ENCODE measurements at places on chromosomes 3 and 15.

DNA sequence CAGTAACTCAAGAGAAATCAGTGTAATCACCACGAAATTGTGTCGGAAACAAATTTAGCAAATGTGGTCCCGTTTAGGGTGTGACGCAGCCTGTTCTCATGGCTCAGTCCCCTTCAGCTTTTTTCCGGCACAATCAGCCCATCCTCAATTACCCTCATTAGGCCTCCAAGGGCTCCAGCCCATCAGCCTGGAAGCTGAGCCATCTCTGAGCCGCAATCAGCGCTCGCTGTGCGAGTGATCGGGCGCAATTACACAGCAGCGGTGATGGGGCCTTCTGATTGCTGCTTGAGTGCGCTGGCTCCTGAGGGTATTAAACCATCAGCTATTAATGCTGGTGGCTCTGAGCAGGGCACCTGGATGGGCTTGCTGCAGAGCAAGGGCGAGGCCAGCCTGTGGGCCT, 55.6 kb downstream of the PLXNA1 start:
- DNase-seq, result no peak

GRCh38 chr3:9399746-9400145, 2.3 kb downstream of the SETD5 start:
- DNase-seq, result no peak

DNA sequence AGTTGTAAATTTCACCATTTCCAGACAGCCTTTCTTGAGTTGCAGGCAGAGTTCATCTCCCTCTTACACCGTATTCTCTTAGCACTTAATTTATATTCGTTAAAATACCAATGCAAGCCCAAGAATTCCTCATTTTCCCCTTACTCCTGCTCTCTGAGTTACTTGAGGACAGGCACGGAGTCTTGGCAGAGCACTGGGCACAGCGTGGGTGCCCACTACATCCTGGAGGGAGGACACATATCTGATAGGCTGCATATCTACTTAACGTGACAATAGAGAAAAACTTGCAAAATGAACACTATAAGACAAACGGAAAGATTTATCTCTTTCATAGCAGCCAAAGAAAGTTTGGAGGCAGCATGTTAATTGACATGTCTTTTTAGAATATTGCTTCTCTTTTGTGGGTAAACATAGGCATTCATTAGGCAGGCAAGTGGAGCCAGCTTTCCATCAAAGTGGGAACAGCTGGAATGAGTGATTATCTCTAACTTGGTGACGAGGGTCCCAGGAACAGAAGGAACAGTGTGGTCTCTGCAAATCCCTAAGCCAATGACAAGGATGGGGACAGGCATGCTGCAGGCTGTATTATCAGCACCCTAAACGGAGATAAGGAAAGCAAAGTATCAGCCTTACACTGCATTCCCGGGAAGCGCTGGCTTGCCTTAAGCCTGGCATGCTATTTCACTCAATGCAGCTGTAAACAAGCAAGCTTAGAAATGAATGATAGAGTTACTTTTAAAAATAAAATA, 116.5 kb downstream of the RTP4 start:
- no peak for DNase-seq

- no peak for DNase-seq
Measured at GRCh38 chr15:58038426-58039078, 27.0 kb downstream of the ALDH1A2 start.

GRCh38 chr3:191254098-191254873, 55.2 kb downstream of the OSTN start:
- DNase-seq, result no peak

DNA sequence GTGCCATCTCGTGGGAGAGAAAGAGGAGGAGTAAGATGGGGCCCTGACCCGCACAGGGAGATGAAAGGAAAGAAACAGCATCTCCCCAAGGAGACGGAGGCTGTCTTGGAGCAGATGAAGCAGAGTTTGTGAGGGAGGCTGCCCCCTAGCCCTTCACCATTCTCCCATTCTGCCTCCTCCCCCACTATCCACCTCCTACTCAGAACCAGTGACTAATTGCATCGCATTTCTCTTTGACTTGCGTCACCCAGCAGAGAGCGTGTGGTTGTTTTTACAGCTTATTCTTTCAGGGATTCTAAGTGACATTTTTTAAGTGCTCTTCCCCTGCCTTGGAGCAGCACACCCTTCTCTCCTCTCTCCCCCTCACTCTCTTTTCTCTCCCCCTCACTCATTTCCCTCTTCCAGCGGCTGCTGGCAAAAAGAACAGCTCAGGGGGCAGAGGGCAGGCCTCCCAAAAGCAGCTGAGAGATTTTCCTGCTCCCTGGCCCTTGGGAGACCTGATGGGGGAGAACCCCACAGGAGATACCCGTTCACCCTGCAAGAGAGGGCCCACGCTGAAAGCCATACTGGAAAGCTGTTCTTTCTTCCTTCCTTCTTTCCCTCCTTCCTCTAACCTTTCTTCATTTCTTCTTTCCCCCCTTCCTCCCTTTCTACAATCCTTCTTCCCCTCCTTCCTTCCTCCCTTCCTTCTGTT, 91.8 kb downstream of the MRPL46 start:
- DNase-seq, result no peak

DNA sequence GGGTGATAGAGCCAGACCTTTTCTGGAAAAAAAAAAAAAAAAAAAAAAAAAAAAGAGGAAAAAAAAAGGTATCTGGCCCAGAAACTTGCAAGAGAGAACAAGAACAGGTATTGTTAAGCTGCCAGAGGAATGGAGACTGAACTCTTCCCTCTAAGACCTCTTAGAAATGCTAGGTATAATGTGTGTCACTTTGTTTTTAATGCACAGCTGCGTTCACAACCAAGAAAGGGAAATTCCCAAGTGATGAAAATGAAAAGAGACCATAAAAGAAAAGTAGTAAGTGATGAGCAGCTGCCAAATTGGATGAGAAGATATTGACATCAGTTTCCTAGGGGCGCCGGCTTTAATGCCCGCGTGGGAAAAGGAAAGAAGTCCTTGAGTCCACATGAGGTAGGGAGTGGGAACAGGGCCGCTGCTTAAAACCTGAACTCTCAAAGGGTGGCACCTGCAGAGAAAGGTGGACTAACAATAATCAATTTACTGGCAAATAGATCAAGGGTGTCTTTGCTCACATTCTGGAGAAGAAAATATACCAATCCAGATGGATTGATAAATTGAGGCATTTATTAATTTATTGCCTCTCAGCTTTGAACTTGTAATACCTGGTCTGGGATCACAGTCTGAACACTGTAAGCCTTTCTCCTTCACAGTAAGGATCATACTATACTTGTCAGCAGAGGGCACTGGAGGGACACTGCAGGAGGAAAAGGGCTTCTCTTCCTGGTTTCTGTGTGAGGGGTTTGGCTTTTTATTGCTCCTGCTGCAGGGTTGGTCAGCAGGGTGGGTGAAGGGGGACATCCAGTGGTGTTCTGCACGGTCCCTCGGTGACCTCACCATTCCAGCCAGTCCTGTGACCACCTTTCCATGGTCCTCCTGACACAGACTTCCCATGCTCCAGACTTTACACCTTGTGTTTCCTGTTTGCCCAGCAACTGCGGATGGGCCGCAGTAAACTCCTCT, 131.6 kb downstream of the AQP9 start:
- no peak for DNase-seq

GRCh38 chr3:136270179-136270578, 20.0 kb downstream of the PCCB start:
- DNase-seq, result no peak

DNA sequence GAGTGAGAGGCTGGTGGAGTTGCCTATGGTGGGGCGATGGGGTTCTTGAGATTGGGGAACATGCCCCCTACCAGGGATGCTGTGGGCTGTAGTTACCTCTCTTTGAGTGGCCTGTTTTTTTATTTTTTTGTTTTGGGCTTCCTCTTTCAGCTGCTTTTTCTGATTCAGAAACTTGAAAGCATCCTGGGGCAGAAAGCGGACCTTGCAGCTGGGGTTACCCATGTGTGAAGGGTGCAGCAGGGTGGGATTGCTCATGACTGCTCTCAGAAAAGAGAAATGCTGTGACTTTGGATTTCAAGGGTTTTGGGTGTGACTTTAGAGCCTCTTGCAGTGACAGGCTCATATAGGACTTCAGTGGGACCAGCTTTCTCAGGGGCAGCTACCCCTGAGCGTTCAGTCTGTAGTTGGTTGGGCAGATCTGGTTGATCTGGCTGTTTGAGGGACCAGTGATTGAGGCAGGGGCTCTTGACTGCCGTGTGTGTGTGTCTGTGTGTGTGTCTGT, 1.8 kb downstream of the LIMD1 start:
- no peak for DNase-seq

All from stimulated activated CD8-positive, alpha-beta memory T cell treated with anti-CD3 and anti-CD28 coated beads, Interleukin-7, amount 100 ng/mL, for 1 hour (primary cell).